ENCODE measurements at places on chromosomes 12 and 14.

DNA sequence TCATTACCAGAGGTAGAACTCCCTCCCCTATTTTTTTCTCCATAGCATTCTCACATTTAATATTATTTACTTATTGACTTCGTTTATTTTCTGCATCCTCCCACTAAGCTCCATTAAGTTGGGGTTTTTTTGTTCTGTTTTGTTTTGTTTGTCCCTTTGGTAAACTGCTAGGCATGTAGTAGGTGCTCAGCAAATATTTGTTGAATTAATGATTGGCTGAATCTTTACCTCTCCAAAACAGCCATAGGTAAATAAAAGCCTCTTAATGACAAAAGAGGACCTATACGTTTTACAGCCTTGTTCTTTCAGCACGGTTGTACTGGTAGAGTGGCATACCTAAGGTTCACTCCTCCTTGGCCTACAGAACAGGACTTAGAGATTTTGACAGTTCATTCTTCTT is 52.0 kb downstream of the PRORP start:
- DNase-seq: no peak

DNA sequence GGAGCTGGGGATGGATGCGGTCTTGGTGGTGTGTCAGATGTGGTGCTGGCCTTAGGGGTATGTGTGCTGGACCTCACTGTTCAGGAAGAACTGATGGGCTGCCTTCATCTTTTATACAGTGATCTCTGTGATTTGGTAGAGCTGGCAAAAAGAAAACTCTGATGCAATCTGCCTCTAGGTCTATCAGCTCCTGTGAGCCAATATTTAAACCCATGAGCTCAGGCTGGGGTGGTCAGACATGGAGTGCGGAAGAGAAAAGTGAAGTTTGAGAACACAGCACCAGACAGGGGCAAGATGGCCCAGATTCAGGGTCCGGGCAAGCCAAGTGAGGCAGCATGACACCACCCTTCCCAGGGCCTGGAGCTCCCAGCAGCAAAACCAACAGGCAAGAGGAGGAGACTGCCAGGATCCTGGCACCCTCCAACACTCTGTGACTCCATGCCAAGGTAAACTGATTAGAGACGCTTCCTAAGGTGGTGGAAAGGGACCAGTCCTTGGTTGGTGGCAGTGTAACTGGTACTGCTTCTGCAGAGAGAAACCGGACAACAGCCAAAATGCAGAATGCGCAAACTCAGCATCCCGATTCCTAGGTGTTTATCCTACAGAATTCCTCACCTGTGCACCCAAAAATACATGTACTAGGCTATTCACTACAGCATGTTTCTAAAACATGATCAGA is 82.3 kb downstream of the CHGA start:
- no peak for DNase-seq

GRCh38 chr12:93537769-93538168 is 34.7 kb upstream of the SOCS2 start:
- DNase-seq: no peak

DNA sequence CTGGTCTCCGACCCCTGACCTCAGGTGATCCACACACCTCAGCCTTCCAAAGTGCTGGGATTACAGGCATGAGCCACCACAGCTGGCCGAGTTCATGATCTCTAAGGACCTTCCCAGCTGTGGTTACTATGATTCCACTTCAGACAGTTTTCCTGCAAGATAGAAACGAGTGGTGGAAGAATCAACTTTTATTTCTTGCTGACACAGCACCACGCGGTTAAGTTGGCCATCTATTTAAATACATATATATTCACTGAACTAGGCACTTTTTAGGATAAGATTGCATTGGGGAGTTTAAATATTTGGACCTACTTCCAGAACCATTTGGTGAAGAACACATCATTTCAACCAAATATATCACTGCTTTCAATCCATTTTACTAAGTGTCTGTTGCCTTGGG is 213.4 kb downstream of the TBX5 start:
- no peak for DNase-seq

DNA sequence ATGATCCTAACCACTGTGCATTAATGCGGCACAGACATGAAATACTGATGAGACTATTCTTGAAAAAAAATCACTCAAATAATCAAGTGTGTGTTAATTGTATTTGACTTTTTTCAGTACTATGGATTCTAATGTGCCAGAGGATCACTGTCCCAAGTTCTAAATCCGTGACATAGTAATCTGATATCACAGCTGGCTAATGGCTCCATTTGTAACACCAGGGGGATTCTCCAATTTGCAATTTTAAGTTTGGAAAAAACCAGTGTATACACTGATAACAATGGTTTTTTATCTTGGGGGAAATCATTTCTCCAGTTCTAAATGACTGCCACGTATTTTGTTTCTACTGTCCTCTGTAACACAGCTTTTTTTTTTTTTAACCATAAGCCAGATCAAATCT is 33.0 kb downstream of the MPHOSPH9 start:
- no peak for DNase-seq

- peak; percentile 57 for DNase-seq
Measured at GRCh38 chr12:46160101-46160980, 108.5 kb downstream of the SLC38A1 start.

DNA sequence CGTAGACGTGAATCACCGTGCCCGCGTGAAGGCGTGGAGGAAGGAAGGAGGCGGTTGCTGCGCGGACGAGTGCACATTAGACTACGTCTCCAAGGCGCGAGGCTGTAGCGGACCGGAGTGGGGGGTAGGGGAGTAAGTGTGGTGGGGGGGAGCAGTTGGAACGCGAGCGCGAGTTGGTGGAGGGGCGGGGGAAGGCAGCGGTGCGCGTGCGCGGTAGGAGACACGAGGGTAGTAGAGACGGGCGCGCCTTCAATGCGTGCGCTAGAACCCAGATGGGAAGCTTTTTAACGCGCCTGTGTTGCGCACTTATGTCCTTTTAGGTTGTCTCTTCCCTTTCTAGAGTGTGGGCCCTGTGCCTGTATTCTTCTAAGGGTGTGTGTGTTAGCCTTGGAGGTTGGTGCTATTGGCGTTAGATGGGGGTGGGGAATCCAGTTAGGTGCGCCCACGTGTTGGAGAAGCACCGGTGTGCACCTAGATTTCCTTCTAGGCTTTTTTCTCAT is 604 bp downstream of the EIF4B start:
- no peak for DNase-seq

GRCh38 chr14:62954165-62954564 is 91.1 kb downstream of the KCNH5 start:
- DNase-seq: no peak

DNA sequence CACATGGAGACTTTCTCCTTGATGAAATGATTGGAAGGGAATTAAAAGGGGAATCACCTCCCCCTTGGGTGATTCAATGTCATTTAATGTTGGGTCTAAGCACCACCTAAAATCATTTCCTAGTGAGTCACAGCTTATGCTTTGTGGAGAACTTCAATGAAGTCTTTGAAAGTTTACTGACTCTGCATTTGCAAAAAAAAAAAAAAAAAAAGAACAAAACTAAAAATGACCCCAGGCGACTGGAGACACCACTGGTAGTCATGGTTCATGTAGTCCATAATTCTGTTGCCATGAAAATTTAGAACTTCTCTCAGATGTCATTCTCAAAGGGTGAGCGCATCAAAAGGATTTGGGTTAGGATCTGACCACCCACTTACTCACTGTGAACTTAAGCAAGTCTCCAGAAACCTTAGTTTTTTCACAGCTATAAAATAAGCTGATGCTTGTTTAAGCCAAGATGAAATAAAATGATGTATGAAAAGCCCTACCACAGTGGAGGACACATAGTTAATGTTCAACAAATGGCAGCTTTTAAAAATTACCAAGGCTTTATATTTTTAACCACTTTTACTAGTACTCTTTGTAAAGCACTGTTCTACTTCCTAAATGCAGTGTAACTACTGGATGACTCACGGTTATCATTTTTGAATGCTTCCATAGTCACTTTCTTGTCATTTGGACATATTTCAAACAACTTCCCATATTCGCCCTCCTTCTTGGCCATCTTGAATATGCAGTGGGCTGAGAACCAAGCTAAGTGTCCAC is 18.1 kb upstream of the KSR2 start:
- no peak for DNase-seq

DNA sequence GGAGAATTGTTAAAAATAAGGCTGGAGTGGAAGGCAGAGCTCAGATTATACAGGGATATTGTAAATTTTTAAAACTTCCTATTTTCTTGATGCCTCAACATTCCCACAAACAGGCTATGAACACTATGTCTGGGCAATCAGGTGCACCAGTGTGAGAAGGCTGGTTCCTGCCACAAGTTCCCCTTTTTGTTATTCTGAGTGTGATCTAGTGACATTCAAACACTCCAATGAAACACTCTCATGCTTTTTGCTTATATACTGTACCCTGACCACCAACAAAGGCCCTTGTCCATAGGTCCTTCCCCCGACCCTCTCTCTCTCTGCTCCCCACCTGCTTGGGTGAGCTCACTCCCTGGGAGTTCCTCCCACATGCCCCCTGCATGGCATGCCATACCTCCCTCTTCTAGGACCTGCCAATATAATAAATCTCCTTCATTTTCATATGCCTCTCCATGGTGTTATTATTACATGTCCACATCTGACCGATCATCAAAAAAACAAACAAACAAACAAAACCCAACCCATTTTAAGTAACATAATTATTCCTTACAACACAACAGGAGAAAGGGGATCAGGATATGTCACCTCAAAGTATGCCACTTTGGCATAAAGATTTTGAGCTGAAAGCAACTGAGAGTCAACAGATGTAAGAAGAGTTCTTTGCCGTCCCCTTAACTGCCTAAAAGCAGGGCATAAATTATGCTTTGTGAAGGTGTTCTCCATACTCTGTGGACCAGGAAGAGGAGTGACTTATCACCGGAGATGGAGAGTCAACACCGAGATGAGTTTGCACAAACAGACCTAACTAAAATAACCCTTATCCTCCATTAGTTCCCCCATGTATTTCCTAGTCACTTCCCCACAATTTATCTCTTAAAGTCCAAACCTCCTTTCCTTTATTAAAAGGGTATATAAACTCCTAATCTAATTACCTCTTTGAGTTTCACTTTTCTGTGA is 42.5 kb upstream of the CATSPERB start:
- no peak for DNase-seq

DNA sequence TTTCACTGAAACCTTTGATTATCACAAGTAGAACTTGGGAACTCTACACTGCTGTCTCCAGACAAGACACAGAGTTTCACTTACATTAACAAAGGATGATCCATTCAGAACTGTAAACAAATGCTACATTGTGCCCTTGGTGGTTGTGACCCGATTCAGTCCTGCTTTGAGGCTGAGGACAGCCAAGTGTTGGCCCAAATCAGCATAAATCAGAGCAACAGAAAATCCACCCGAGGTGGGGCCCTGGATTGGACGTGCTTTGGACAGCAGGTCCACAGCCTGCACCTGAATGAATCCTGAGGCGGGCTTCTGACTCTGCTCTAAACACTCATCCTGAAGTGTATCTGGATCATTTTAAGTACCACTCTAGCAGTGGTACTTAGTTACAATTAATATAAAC is 68.8 kb downstream of the PPP2R5C start:
- no peak for DNase-seq

GRCh38 chr12:70430400-70430799 is 64.3 kb downstream of the KCNMB4 start:
- DNase-seq: no peak

GRCh38 chr12:47757840-47758583 is 668 bp downstream of the RAPGEF3 start:
- DNase-seq: peak; percentile 67

- DNase-seq: no peak
Measured at GRCh38 chr12:108348842-108349241, 9.7 kb upstream of the CMKLR1 start.

GRCh38 chr14:49526101-49526500 is 60.1 kb downstream of the RPS29 start:
- DNase-seq: no peak

DNA sequence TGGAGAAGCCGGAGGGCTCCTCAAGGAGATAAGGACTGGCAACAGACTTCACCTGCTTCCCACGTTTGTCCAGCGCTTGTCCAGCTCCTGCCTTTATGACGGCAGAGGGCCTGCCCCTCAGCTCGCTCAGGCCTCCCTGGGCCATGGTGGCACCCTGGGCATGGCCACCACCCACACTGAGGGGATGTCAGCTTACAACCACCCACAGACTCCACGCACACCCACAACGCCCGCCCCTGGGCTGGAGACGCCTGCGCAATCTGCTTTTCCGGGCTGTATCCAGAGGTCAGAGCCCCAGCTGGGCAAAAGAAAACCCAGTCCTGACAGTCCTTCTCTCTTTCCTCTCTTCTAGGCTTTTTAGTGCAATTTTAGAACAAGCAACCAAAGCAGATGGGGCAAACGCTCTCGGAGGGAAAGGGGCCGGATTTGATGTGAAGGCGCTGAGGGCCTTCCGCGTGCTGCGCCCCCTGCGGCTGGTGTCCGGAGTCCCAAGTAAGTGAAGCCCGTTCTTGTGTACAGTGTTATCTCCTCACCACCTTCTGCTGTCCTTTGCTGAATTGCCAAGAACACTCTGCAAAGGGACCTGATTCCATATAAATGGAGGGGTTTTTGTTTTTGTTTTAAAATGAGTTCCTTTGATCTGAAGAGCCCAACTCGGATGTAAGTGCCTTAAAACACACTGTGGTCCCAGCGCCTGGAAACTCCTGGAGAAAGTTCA is 337.4 kb upstream of the FKBP4 start:
- no peak for DNase-seq
